ENCODE measurements at places on chromosomes 2 and 18.
A peak's percentile ranks its signal among the peaks of the same experiment; 100 is the strongest.

GRCh38 chr2:48189552-48190228 is 283.4 kb upstream of the FBXO11 start:
- DNase-seq = no peak

DNA sequence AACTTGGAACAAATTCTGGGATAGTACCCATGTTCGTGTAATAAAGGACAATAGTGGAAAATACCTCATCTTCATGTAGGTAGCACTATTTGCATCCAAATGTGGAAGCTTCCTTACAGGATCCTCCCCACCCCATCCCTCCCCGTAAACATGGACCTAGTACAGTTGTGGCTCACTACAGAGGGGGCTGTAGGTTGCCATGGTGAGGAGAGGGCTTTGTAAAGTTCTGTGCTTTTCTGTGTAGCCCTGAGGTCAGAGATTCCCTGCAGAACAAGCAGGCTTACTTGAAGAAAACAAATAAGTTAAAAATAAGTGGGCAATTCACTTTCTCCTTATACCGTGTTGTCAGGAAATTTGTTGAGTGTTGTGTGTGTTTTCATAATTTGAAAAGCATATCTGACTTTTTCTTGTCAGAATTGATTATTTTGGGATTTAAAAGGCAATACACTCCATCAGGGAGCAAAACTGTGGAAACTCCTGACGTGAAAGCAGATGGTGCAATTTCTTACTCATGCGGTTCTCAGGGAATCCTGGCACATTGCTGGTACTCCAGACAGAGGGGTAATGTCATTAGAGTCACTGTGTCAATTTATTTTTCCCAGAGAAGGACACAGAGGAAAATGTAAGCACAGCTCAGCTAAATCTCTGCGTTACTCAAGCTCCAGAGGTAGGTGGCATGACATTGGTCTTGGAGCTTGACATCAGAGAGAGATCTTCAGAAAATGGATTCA is 174.2 kb upstream of the LHCGR start:
- DNase-seq = no peak

GRCh38 chr2:197033222-197033621 is 106.7 kb upstream of the PGAP1 start:
- no peak for DNase-seq

DNA sequence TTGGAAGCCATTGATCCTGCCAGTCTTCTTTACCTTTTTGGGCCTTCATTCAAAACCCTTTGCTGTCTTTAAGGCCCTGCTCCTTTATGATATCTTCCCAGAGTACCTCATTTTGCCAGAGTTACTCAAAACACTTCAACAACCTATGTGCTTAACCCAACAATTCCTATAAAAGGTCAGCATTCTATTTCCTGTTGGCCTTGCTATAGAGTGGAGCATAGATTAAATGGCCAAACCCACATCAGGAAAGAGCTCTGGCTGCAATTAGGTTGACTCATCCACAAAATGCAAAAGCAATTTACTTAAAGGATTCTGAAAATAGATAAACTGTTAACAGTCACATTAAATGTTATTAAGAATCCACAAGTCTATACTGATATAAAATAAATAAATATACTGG is 21.2 kb downstream of the MRPL33 start:
- DNase-seq = peak; percentile 56

GRCh38 chr18:41849632-41850031 is 105.4 kb upstream of the PIK3C3 start:
- DNase-seq = no peak

GRCh38 chr18:34942276-34942675 is 98.9 kb upstream of the MAPRE2 start:
- DNase-seq = no peak

DNA sequence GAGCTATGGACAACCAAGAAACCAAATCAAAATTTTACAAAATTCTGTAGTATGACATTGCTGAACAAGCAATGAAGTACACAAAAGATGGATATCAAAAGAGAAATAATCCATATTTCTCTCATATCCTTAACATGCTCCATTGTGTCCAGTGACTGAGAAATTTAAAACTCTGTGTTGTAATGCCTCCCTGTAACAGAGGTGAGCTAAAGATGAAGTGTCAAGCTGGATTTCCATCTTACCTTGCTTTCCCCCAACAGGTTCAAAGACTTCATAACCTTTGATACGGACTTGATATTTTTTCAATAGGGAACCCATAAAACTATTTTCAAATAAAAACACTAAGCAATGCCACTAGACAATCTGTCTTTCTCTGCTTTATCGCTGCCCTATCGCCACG is 95.7 kb upstream of the SERTAD2 start:
- DNase-seq = peak; percentile 8

GRCh38 chr2:136127356-136127755 is 9.4 kb upstream of the CXCR4 start:
- DNase-seq = no peak

DNA sequence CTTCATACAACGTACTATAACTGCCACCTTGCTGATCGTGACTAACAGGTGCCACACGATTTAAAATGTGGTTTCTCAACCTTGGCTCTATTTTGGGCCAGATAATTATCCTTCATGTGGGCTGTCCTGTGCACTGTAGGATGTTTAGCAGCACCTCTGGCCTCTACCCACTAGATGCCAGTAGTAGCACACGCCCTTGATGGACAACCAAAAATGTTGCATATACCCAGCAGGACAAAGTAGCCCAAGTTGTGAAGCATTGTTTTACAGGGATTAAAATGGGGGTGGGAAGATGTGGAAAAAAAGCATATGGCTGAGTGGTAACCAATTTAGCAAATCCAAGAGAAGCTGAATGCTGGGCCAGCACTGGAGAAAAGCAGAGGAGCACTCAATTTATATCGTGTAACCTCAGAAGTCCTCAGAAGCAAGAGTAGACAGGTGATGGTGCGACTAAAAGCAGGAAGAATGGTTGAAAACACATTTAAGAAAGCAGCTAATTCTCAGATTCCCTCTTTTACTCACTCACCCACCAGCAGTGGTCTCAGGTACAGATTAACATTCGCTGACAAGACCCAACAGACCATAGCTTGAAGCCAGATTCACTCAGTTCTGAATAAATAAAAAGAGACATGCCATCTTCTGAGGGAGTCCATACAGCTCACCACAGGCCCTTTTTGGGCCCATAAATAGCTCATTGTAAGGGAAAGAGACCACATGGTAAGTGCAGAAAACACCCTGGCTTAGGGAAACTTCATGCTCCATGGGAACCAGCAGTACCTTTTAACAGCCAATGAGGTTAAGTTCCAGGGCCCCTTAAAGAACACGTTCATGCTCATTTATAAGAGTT is 50.6 kb downstream of the RAPH1 start:
- peak; percentile 45 for DNase-seq

- DNase-seq = no peak
Observed at GRCh38 chr2:69634196-69634821, 9.2 kb downstream of the AAK1 start.

- DNase-seq = no peak
Observed at GRCh38 chr2:241135737-241136136, 13.5 kb downstream of the PASK start.

GRCh38 chr18:35938562-35938961 is 33.9 kb upstream of the RMP24 start:
- no peak for DNase-seq

- DNase-seq = no peak
Observed at GRCh38 chr2:221747289-221747972, 175.3 kb upstream of the EPHA4 start.

- DNase-seq = no peak
Observed at GRCh38 chr2:145836986-145837385, 1317.1 kb upstream of the ZEB2 start.

DNA sequence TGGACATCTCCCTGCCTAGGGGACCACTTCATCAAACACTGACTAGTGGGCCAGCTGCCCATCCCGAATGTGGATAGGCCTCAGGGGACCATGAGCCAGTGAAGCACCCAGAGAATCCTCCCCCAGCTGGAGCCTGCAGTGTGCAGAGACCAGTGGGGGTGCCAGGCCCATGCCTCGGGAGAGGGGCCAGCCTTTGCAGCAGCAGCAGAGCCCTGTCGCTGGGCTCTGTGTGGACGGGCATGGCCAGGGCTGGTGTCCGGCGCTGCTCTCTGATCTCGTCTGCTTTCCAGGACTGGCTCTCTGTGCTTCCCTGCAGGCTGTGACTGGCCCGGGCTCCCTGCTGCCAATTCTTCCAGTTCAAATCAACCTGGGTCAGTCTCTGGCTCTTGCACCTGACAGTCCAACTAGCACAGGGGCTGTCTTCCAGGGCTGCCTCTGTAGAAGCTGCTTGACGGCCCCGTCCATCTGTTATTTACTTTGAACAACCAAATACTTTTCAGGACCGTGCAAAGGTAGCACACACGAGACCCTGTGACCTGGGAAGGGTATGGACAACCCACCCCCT is 11.4 kb downstream of the KCNIP3 start:
- no peak for DNase-seq

- DNase-seq = peak; percentile 18
Observed at GRCh38 chr2:154692927-154693326, 5.6 kb upstream of the KCNJ3 start.

DNA sequence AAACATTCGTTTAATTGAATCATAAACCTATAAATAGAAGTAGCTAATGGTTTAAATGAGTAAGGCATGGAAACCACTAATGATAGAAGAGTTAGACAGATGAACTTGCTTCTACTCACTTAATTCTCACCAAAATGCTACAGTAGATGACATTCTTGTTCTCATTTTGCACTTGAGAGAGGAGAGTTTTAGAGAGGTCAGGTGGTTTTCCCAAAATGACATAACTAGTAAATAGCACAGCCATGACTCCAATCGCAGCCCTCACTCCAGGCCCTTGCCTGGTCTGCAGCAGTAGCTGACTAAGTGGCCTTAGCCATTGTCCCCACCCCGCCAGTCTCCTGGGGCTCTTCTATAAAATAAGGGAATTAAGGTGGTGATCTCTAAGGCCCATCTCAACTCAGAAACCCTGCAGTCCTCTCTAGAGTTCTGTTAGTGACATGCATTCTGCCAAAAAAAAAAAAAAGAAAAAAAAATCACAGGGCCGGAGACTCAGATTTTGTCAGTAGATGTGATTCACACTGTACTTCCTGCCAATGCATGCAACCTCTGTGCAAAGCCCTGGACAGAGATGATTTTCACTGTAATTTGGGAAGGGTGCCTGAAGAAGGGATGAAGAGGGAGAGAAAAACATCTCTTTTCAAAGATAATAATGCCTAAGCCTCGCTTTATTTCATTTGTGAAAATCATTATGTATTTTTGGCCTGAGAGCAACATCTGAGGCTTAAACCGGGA is 221.8 kb downstream of the ANAPC1 start:
- DNase-seq = peak; percentile 81

- peak; percentile 85 for DNase-seq
Observed at GRCh38 chr2:109382951-109383350, 230.8 kb downstream of the SEPTIN10 start.

- DNase-seq = peak; percentile 46
Observed at GRCh38 chr2:20221555-20221973, 3.4 kb downstream of the SDC1 start.

- DNase-seq = no peak
Observed at GRCh38 chr2:213475433-213475832, 191.2 kb downstream of the SPAG16 start.

GRCh38 chr2:15565392-15565791 is 4.3 kb upstream of the NBAS start:
- no peak for DNase-seq

DNA sequence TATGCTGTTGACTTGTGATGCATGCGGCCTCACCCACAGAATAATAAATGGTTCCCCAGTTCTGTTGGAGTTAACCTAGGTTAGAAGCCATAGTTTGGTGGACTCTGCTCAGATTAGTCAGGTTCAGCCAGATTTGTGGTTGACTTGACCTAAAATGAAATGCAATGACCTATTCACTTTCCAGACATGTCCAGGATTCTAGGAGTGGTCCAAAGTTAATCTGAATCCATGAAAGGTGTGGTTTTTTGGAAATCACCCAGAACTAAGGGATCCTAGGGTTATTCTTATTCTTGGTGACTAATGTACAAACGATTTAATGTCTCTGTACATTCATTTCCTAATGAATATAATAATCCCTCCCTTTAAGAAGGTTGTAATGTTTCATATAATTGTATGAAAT is 88.9 kb upstream of the RBBP8 start:
- DNase-seq = peak; percentile 48

DNA sequence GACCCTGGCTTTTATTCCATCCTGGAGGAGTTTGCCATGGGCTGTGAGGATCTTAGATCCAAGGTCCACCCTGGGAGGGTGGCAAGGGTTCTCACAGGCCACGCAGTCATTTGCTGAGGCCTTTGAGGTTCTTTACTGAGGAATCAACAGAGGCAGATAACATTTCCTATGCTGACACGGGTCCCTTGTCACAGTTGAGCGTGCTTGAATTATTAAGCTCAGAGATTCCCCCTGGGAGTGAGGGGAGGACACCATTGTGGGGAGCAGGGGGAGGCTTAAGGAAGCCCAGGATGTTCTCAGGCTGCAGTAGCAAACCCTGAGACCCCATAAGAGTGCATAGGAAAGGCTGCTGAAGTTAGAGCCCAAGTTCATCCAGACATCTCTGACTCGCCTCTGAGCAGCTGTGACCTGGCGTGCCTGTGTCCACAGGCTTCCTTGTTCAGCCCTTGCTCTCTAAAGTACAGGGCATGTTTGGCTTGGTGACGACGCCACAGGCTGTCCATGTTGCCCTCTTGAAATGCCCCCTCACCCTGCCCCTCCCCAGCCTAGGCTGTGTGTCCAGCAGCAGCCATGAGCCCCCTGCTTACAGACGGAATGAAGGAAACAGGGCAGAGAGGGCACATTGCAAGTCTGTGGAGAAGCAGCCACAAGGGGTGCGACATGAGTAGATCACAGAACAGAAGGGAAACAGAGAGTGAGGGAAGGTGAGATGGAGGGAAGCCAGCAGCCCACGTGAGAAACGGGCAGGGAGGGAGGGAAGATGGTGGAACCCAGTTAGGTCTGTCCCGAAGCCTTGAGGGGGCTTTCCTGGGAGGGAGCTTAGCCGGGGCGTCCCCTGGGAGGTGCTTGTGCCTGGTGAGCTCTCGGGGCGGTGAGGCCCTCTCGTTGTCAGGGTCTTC is 34.0 kb downstream of the NAPG start:
- no peak for DNase-seq

DNA sequence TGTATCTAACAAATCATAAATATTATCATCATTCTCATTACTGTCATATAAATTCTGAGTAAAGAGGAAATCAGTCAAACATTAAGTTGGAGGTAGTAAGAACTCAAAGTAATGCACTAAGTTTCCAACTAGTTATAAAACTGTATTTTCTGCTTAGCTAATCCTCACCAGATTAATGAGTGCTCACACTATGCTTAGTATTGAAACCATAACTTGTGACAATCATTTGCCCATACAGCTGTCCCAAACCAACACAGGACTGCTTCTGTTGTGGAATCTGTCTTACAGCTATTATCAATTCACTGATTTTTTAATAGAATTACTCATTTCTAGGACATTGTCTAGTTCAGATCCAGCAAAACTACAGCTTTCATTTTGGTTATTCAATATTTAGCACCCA is 41.5 kb upstream of the TANK start:
- no peak for DNase-seq

GRCh38 chr2:64978514-64979268 is 10.5 kb upstream of the SLC1A4 start:
- peak; percentile 33 for DNase-seq

- no peak for DNase-seq
Observed at GRCh38 chr2:200863782-200864175, 679 bp downstream of the CLK1 start.

GRCh38 chr2:102094917-102095316 is 47.6 kb upstream of the IL1R1 start:
- DNase-seq = peak; percentile 80

- DNase-seq = peak; percentile 54
Observed at GRCh38 chr2:182666674-182667314, 49.3 kb upstream of the DNAJC10 start.
